Upper lobe of left lung (tissue), 6 donors: ENCODE measurements at places on chromosomes 1 and 21. TPM values are rescaled to one million over a fixed set of nuclear protein-coding genes. Genes with fewer than 3 reads are reported as not detected.

DNA sequence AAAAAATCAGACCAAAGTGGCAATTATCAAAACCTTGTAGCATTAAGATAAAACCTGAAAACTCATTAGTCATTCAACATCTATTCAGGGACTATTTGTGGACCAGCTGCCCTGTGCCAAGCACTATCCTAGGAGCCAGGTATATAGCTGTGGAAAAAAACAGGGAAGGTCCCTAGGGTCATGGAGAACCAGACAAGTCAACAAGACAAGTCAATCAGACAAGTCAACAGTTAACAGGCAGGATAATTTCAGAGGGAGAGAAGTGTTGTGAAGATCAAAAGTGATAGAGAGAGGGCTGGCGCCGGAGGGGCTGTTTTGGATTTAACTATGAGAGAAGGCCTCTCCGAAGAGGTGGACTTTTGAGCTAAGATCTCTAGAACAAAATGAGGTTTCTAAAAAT lies 3.3 kb upstream of the ATP1A4 start:
- no peak overlapping the region for H3K27ac ChIP-seq
- no peaks in the 10 kb centered on the region for H3K4me1 ChIP-seq
- H3K36me3 ChIP-seq, result no peaks in the 10 kb centered on the region
- no peak overlapping the region for H3K4me3 ChIP-seq
- no peak for DNase-seq

- no peak overlapping the region for H3K4me3 ChIP-seq
- no peaks in the 10 kb centered on the region for H3K27me3 ChIP-seq
- DNase-seq, result no peak
- peaks cover 30% of the 10 kb centered on the region for H3K36me3 ChIP-seq
- H3K4me1 ChIP-seq, result peaks cover 27% of the 10 kb centered on the region
Observed at GRCh38 chr1:16249596-16250241, 12.7 kb upstream of the CPLANE2 start.

- no peaks in the 10 kb centered on the region for H3K36me3 ChIP-seq
- H3K27me3 ChIP-seq, result no peaks in the 10 kb centered on the region
- H3K27ac ChIP-seq, result no peak overlapping the region
- H3K4me1 ChIP-seq, result no peaks in the 10 kb centered on the region
- H3K4me3 ChIP-seq, result no peak overlapping the region
Observed at GRCh38 chr1:212655668-212656440, 43.8 kb downstream of the BATF3 start.

DNA sequence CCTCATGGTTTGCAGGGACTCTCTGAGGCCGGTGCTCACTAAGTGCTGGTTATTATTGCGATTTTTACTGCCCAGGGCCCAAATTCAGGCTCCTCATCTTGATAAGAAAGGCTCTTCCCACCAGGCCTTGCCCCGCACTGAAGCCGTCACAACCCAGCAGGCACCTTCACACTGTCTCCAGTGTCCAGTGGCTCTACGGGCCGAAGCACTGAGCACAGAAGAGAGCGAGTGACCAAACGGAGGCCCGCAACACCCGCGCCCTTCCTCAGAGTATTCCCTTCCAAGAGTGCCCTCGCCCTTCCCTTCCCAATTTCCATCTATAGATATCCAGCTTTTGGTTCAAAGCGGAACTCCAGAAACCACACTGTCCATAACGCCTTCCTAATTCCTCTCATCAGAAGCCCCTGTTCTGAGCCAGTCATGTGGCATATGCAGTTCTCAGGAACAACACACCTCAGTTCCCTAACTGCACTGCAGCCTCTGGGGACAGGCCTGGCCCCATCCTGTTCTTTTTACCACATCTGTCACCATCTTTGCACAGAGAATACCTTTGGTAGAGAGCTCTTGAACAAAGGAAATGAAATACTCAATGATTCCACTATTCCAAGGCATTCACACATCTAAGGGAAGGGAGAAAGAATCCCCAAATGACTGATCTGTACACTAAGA lies 15.1 kb downstream of the FALEC start:
- no peak overlapping the region for H3K4me3 ChIP-seq
- no peak for DNase-seq
- H3K27me3 ChIP-seq, result no peaks in the 10 kb centered on the region

DNA sequence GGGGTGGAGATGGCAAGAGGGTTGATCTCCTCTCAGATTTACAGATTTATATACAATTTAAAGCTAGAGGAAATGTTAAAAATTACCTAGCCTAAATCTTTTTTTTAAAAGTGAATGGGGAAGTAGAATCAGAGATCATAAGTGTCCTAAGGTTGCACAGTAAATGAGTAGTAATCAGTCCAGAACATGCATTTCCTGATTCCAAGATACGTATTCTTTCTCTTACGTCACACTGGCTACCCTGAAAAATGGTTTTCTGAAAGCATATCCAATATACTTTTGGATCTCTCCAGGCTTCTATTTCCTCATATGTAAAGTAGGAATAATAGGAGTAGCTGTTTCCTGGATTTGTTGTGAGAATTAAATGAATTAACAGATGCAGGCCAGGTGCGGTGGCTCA lies 11.7 kb downstream of the GADD45A start:
- no peaks in the 10 kb centered on the region for H3K4me1 ChIP-seq
- no peak for DNase-seq
- no peaks in the 10 kb centered on the region for H3K27me3 ChIP-seq
- H3K27ac ChIP-seq, result no peak overlapping the region
- no peaks in the 10 kb centered on the region for H3K36me3 ChIP-seq
- H3K4me3 ChIP-seq, result no peak overlapping the region

DNA sequence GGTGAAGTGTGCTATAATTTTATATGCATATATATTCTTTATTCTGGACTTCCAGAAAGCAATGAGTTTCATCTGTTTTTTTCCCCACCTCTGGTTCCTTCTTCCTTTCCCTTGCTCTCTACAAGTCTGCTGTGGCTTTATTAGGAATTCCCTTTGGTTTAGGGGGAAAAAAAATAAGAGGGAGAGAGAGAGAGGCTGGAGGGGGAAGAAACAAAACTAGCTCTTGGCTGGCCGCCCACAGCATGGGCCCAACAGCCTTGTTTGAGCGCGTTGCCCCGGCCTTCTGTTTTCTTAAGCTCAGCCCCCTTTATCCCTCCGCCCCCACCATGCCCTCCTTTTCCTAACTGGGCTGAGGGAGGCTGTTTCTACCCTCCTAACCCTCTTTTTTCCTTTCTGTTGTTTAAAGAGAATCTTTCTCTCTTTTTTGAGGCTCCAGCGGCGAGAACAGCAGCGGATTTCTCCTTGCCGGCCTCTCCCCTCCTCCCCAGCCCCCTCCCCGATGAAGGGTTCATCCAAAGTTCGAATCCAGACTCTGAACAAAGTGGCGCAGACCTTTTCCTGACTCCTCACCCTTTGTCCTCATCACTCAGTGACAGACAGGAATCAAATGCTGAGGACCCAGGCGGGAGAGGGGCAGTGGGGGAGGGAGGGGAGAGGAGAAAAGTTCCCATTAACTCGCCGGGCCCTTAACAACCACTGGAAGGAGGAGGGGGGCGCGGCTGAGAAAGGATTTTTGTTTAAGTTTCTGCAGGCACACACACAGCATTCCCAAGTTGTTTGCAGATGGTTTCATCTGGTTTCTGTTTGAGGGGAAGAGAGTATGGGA lies 29.7 kb downstream of the PBX1 start:
- H3K27me3 ChIP-seq, result no peaks in the 10 kb centered on the region
- peaks cover 9% of the 10 kb centered on the region for H3K4me1 ChIP-seq
- H3K36me3 ChIP-seq, result no peaks in the 10 kb centered on the region
- H3K27ac ChIP-seq, result peak overlapping the region; percentile 54

DNA sequence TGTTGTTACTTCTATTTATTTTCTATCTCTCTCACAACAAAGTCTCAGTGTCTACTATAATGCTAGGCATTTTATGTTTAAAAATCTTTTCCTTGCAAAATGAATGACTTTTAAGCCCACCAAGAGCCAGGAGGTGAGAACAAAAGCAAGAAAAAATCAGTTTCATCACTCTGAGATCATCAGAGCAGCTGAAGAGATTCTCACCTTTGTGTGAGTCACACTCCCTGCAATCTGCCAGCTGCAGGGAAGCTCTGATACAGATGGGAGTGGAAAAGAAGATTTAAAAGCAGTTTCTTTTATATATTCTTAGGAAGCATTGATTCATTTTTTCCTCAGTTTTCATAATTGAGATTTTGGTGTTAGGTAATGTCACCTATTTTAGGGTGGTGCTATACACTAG lies 107.6 kb downstream of the LHX9 start:
- no peak for DNase-seq
- no peak overlapping the region for H3K4me3 ChIP-seq
- no peak overlapping the region for H3K27ac ChIP-seq
- H3K27me3 ChIP-seq, result no peaks in the 10 kb centered on the region
- H3K36me3 ChIP-seq, result no peaks in the 10 kb centered on the region
- no peaks in the 10 kb centered on the region for H3K4me1 ChIP-seq

GRCh38 chr1:23751050-23751814 lies 8.0 kb downstream of the ELOA start:
- no peak overlapping the region for H3K4me3 ChIP-seq
- H3K27me3 ChIP-seq, result no peaks in the 10 kb centered on the region
- peaks cover 13% of the 10 kb centered on the region for H3K4me1 ChIP-seq
- DNase-seq, result peak; percentile 36
- H3K27ac ChIP-seq, result no peak overlapping the region

- H3K36me3 ChIP-seq, result no peaks in the 10 kb centered on the region
- H3K4me3 ChIP-seq, result no peak overlapping the region
- peaks cover 2% of the 10 kb centered on the region for H3K4me1 ChIP-seq
- H3K27ac ChIP-seq, result no peak overlapping the region
Observed at GRCh38 chr1:13510499-13510898, 3.3 kb downstream of the LRRC38 start.

- no peak for DNase-seq
- no peaks in the 10 kb centered on the region for H3K36me3 ChIP-seq
- no peak overlapping the region for H3K27ac ChIP-seq
Observed at GRCh38 chr1:34771573-34772371, 9.2 kb upstream of the GJB3 start.

DNA sequence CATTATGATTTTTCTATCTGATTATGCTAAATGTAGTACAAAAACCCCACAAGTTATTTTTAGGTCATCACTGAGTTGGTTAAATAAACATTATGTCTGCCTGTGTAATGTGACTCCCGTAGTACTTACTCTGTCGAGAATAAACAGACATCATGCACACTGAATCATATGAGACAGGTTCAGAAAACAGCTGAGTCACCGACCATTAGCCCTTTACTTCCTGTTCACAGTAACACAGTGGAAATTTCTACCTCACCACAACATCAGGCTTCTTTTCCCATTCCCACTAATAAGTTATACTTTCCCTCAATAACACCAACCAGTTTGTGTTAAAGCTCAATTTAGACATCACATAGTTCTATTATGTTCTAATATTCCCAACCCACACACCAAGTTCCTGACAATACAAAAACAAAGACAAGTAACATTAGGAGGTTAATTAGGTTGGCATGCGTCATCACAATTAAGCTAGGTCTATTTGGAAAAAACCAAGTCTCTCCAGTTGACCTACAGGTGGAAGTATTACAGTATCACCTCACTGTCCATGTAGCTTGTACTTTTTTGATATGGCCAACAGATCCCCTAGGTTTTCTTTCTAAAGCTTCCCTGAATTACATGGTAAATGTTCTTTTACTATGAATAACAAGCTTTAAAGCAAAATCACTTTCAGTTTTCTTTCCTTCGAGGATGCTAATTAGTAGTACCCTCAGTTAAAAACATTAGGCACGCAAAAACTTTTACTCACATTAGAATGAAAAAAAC lies 154.2 kb downstream of the EIF4G3 start:
- H3K4me3 ChIP-seq, result no peak overlapping the region
- H3K4me1 ChIP-seq, result peaks cover 10% of the 10 kb centered on the region
- peak; percentile 90 for DNase-seq
- H3K27ac ChIP-seq, result peak overlapping the region; percentile 85
- H3K27me3 ChIP-seq, result no peaks in the 10 kb centered on the region

- DNase-seq, result peak; percentile 1
- H3K36me3 ChIP-seq, result no peaks in the 10 kb centered on the region
- H3K27me3 ChIP-seq, result no peaks in the 10 kb centered on the region
- H3K4me1 ChIP-seq, result peaks cover 43% of the 10 kb centered on the region
- H3K27ac ChIP-seq, result no peak overlapping the region
Observed at GRCh38 chr1:43275826-43276620, 6.2 kb downstream of the TMEM125 start.

DNA sequence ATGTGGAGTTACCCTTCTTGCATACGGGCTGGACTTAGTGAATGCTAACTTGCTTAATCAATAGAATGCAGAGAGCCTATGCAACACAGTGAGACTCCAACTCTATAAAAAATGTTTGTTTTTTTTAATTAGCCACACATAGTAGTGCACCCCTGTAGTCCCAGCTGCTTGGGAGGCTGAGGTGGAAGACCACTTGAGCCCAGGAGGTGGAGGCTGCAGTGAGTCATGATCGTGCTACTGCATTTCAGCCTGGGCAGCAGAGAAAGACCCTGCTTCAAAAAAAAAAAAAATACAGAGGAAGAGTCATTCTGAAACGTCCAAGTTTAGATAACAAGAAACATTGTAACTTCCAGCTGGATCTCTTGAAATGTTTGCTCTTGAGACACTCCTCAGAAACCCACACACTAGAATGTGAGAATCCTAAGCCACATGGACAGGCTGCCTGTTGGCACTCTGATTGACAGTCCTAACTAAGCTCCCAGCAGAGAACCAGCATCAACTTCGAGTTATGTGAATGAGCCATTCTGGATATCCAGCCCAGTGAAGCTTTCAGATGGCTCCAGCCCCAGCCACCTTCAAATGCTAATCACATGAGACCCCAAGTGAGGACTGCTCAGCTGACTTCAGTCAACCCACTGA lies 20.0 kb upstream of the CAP1 start:
- H3K4me1 ChIP-seq, result no peaks in the 10 kb centered on the region
- no peaks in the 10 kb centered on the region for H3K36me3 ChIP-seq
- H3K27me3 ChIP-seq, result no peaks in the 10 kb centered on the region

GRCh38 chr21:46598581-46599572 lies 6.0 kb downstream of the S100B start:
- no peak overlapping the region for H3K4me3 ChIP-seq
- no peak for DNase-seq
- peaks cover 9% of the 10 kb centered on the region for H3K4me1 ChIP-seq
- no peak overlapping the region for H3K27ac ChIP-seq

- no peaks in the 10 kb centered on the region for H3K27me3 ChIP-seq
- H3K4me1 ChIP-seq, result peaks cover 5% of the 10 kb centered on the region
- no peak overlapping the region for H3K4me3 ChIP-seq
Observed at GRCh38 chr1:212555426-212555825, 53.1 kb upstream of the ATF3 start.

DNA sequence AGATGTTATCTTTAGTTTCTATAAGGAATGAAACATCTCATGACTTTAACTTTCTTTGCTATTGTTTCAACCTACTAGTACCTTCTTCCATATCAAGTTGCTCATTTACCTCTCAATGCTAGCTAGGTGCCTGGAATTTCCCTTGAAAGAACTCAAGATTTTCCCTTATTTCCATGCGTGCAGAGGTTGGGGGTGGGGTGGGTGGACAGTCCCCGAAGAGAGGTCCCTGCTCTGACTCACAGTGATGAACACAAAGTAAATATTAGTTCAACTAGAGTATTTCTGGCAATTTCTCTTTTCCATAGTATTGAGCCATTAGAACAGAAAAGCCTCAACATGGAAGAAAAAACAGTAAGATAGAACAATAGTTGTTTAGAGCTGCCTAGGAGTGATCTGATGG lies 239.0 kb upstream of the ZP4 start:
- no peak overlapping the region for H3K4me3 ChIP-seq
- no peak overlapping the region for H3K27ac ChIP-seq

Gene ZC3H12A
- total RNA-seq, result 38.2 TPM

Gene LRRC8D
- 11.4 TPM for total RNA-seq

Gene OSCP1
- total RNA-seq, result 17.8 TPM

Gene NGF
- total RNA-seq, result 1.5 TPM

Gene CD53
- total RNA-seq, result 108 TPM

Gene SLFNL1
- 7.8 TPM for total RNA-seq

Gene RPL22
- 134 TPM for total RNA-seq

Gene SEMA6C
- total RNA-seq, result 4.4 TPM

Gene RCSD1
- 19.9 TPM for total RNA-seq

Gene CLIC6
- total RNA-seq, result 9.7 TPM

Gene FGGY
- 19.6 TPM for total RNA-seq

Gene PDZK1IP1
- total RNA-seq, result 53.5 TPM
